GM23248 (cell line): ENCODE measurements at places on chromosomes 4 and X. TPM values are rescaled to one million over a fixed set of nuclear protein-coding genes. Genes with fewer than 3 reads are reported as not detected.

The SLIT2 gene
- 23.0 and 24.9 TPM in 2 replicates for total RNA-seq

DNA sequence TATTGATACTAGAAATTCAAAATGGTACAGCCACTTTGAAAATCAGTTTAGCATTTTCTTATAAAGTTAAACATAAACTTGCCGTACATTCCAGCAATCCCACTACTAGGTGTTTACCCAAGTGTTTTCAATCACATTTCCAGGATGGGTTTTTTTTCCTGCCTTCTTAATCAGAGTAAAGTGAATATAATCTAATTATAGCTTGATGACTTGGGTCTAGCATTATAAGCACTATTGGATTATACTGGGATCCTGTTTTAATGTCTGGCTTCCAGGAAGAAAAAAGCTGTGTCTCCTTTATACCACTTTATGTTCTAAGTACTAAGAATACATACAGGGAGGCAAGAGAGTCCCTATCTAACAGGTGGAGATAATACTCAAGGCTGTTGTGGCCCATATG is 103.3 kb upstream of the KLHL13 start:
- no peak for DNase-seq

GRCh38 chr4:54074381-54074780 is 10.0 kb upstream of the CHIC2 start:
- DNase-seq = no peak

The FGB gene
- not detected in 2 replicates for total RNA-seq

- DNase-seq = no peak
These were observed 20.2 kb downstream of the ITGB1BP2 start for GRCh38 chrX:71321731-71322130.

DNA sequence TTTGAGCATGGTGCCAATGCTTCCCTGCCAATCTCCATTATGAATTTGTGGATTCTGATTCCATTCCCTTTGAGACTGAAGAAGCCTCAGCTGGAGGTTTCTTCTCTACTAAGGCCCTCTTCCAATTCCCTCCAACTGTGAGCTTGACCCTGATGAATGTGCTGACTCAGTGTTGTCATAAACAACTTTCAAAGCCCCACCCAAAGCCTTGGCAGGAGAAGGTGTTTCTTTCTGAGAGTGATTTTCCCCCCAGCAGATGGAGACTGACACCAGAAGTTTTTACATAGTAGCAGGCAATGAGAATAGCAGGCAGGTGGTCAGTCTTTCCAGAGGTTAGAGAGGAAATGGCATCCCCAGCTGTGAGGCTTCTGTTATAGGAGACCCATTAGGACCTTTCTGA is 53.1 kb downstream of the OCRL start:
- DNase-seq = peak; percentile 66

The DSPP gene
- total RNA-seq = not detected in 2 replicates
